ENCODE measurements at places on chromosomes 3 and 15.

DNA sequence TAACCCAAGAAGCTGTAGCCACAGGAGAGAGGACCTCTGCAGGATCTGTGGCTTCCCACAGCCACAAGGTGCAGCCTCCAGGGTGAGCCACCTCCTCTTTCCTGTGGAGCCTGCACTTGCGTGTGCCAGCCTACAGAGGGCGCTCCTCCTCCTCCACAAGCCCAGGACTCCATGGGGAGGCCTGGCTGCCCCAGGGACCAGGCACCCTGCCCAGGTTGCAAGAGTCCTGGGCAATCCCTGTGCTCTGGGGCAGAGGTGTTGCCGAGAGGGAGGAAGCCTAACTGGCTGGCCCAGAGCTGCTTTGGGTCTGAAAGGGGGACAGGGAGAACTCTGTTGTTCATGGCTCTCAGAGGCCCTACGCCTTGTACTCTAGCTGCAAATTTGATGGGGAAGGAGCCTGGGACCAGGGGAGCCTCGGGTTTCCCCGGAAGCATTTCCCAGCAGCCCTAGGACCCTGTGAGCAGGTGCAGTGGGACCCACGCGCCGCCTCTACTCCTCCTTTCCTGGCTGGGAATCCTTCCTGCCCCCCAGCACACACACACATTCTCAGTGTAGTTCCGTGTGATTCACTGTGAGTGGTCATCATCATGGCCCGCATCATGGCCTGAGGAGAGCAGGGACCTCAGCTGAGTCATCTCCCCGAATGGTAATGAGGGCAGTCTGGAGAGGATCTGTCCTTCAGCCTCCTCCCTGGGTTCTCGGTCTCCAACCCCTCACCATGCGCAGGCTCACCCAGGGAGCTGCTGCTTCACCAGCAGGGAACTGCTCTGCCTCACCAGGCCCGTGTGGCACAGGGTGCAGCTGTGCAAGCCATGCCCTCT, 24.3 kb downstream of the TBC1D21 start:
- DNase-seq = peak; percentile 74

GRCh38 chr3:185270956-185271332, 17.1 kb upstream of the EHHADH start:
- DNase-seq = no peak

GRCh38 chr15:33780011-33780768, 188.1 kb upstream of the CHRM5 start:
- DNase-seq = no peak

DNA sequence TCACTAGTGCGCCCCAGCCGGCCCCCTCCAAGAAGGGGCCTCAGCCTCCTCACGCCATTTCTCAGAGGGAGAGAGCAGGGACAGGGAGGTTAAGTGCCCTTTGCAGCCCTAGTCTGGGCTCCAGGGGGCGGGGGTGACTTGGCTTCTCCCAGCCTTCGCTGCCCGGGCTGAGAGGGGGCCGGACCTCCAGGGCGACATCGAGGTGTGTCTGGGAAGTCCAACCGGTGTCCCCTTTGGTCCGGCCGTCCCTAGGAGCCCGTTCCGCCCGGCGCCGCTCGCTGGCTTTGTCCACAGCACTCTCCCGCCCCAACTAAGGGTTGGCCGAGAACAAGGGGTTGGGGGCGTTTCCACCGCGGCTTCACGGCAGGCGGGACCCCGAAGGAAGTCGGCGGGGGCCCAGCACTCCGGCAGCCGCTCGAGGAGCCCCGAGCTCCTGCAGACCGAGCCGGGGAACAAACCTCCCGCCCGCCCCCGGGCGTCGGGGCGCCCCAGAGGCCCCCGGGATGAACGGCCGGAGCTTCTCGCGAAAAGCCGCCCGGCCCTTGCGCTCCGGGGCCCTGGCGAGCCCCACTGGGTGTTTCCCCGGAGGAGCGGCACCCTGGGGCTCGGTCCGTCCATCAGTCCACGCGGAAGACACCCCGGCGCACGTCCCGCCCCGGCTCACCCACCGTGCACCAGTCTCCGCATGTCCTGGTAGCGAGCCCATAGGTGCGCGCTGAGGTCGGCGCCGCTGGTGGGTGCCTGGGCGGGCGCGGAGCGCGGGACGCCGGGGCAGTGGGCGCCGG, 627 bp downstream of the NT5DC2 start:
- DNase-seq = peak; percentile 25

- no peak for DNase-seq
Measured at GRCh38 chr3:94460931-94461330, 398.1 kb downstream of the NSUN3 start.

DNA sequence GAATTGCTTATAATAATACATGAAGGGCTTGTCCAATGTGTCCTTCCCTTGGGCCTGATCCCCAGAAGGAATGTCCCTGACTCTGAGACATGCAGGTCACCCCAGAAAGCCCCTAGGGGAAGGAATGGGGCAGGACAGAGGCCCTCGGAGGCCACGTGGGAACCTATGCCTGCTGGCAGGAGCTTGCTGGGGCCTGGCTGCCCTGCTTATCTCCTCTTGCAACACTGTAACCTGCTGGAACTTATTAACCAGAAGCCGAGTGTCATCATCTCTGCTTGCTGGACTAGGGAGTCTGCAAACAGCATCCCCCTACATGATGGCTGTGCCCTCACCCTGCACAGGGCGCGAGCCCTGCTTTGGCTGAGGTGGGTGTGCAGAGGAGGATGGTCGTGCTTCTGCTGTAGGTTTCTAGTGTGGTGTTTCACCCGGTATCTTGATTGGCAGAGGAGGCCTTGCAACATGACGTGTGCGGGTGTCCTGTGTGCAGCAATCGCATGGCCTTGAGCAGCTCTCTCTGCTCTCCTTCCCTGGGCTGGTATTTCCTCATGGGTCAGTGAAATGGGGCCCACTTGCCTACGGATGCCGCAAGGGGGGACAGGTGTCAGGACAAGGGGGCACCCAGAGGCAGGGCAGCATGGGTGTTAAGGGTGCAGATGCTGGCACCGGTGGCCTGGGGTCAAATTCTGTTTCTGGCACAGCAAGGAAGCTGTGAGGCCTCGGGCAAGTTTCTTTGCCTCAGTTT, 5.0 kb downstream of the CHST13 start:
- peak; percentile 20 for DNase-seq

GRCh38 chr3:19744047-19744446, 190.0 kb downstream of the EFHB start:
- no peak for DNase-seq

DNA sequence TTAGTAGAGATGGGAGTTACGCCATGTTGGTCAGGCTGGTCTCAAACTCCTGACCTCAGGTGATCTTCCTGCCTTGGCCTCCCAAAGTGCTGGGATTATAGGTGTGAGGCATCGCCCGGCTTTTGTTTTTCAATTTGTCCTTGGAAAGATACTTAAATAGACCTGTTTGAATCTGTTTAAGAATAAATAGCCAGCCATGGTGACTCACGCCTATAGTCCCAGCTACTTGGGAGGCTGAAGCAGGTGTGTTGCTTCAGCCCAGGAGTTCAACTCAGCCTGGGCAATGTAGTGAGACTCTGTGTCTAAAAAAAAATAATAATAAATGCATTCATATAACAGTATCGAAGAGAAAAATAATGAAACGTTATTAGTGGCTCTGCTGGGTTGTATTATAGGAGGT, 17.3 kb downstream of the SNAPC5 start:
- DNase-seq = no peak

DNA sequence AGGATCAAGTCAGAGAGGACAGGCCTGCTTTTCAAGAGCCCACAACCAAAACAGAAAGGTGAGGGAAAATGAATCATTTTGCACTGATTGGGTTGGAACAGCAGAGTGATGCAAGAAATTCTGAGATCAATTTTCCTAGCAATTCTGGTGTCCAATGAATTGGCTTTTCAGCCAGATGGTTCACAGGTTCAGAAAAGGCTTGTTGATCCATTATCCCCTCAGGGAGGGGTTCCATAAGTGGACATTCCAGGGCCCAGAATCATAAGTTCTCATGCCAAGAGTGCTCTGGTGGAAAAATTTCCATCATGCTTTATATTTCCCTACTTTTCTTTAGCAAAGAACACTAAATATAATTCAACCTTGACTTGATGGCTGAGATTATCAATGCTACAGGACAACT, 16.2 kb downstream of the RBP2 start:
- DNase-seq = no peak

DNA sequence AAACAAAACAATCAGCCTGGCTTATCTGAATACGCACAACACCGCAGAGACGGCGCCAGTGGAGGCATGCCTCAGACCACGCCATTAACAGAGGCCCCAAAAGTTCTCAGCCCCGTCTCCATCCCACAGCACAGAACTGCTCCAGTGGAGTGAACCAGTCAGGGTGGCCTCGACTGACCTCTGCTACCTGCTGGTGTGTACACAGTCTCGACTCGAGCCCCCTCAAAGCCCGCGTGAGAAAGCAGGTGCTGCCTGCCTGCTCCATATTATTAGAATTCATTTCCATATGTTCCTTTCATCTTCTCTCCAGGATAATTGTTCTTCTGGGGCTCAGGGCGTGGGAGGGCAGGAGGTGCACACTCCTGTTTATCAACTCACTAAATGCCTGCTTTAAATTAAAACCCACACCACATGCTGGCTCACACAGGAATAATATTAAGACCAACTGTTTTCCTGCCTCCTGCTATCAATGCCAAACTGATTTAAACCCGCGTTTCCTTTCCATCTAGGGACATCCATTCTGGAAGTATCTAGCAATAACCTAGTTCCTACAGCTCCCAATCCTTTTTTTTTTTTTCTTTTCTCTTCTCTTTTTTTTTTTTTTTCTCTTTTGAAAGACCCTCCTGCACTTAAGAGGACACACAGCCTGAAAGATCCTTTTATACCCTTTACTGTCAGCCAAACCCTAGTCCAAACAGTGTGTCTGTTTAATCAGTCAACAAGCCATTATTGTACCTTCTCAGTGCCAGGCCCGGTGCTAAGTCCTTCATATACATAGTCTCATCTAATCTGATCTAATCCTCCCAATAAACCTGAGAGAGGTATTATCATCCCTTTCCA, 101.2 kb downstream of the TLE3 start:
- no peak for DNase-seq

- DNase-seq = no peak
Measured at GRCh38 chr3:45332901-45333407, 55.4 kb upstream of the LARS2 start.

DNA sequence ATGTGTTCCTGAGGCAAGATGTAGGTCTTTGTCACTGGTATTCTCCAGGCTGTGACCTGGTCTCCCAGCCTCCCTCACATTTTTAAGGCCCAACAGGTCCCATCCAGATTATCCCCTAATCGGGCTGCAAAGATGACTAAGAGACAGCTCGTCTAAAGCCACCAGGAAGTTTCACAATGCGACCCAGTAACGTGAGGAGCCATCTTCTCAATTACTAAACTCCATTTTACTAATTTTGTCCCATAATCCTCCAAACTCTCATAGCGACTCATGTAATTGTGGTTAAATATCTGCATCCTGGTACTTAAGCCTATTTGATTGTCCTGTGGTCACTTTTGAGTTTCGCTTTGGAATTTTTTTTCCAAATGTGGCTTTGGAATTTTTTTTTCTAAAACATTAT, 8.7 kb upstream of the PLA2G4F start:
- peak; percentile 75 for DNase-seq

DNA sequence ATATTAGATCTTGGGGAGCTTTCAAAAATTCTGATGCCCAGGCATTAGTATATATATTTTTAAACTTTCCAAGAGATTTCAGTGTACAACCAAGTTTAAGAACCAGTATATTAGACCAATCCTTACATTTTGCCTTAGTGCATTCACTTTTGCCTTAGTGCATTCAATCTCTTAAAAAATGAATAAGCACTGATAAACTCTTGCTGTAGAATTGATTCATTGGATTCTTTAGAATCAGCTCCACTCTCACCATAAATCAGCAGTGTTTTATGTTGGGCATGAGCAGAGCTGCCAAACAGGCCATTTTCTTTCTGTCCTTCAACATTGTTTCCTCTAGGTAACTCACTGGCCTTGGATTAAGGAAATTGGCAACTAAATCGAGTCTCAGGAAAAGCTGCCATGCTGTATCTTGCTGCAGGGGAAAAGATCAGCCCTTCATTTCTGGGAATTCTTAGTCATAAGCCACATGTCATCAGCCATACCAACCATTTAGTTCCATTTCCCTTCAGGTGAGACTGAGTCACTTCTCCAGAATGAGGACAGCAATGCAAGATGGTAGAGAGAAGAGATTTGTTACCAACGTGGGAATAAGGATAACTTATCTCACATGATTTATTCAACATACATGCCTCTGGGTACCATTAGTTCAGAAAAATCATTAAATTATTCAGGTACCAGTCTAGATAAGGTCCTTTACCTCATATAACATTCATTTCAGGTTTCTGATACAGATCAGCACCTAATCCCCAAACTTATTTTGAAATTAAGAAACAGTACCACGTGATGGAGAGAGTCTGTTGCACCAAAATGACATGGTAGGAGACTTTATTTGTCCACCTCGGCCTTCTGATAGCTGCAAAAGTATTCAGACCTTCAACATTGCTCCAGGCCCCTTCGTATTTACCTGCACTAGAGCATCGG, 192.5 kb downstream of the P3H2 start:
- DNase-seq = peak; percentile 19

- no peak for DNase-seq
Measured at GRCh38 chr3:158617982-158618875, 26.1 kb upstream of the GFM1 start.

GRCh38 chr3:70996082-70996481, 587.4 kb downstream of the FOXP1 start:
- DNase-seq = no peak

DNA sequence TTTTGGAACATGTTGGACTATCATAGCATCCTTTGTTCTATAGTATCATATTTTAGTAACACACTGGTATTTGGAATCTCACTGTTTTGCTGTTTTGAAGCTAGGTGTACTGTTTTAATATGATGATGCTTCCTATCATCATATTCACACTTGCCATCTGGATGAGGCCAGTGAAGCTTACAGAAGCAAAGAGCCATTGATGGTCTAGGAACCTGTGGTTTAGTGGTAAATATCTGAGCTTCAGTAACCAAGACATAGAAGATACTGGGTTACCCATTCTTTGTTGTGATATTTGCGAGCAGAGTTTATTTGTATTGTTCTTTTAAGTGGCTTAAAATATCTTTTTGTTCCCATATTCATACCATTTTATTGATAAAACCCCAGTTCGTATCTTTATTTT, 304.1 kb downstream of the SATB1 start:
- no peak for DNase-seq
